ENCODE measurements at places on chromosomes 4 and X.

- no peak for DNase-seq
These were observed 48.6 kb downstream of the BMPR1B start for GRCh38 chr4:94806376-94806775.

DNA sequence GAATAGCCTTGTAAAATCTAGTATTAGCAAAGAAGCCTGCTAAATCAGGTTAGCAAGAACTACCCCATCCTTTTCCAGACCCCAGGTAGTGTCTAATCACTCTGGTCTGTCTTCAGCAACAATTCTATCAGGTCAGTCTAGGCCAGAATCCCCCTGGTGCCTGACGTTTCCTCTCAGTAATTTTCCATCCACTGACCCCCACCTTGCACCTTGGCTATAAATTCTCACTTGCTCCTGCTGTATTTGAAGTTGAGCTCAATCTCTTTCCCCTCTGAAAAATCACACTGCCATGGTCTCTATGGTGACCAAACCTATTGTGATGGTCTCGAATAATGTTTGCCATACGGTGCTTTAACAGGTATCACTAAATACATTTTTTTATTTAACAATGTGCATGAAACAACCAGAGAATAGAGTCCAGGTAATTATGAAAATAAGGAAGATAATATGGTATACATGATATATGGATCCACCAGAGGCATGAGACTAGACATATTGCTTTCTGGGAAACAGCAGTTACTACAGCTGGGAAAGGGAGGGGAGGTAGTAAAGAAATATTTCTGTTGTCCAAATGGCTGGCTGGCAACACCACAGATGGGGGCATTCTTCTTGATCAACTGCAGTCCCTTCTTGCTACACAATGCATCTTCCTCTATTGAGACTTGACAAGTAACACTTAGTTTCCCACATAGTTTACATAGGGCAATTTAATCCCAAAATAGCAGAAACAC is 33.8 kb downstream of the CXCL1 start:
- no peak for DNase-seq

GRCh38 chr4:88533088-88533790 is 9.7 kb upstream of the PYURF start:
- peak; percentile 34 for DNase-seq

DNA sequence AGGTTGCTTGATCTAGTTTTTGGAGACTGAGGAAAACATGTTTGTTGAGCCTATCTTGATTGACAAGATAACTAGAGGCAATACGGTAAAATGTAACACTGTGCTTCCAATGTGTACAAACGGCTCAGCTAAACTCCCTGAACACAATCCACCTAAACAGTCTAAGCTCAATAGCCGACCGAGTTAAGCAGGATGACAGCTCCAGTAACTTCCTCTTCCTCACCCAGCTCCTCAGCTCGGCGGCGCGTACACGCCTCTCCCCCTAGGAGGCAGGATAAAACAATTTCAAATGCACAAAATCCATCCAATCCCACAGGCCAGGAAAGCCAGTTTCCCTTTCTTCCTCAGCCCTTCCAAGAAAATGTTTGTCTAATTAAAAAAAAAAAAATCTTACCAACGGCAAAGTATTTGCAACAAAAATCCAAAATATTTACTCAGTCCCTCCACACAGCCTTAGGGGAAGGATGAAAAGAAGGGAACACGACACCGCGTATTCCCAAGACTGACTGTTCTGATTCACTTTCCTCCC is 1.0 kb downstream of the CNOT6L start:
- DNase-seq = peak; percentile 79

DNA sequence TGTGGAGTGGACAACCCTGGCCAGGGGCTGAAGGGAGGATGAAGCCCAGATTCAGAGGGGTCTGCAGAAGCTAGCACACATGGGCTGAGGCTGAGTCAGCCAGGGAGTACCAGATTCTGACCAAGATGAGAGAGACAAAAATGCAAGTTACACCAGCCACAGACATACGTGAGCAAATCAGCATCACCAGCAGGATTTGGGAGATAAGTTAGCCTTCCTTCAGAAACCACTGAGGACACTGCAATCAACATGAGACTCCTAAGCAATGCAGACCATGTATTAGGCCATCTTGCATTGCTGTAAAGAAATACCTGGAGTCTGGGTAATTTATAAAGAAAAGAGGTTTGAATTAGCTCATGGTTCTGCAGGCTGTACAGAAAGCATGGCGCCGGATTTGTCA is 57.0 kb upstream of the PAGE5 start:
- no peak for DNase-seq

DNA sequence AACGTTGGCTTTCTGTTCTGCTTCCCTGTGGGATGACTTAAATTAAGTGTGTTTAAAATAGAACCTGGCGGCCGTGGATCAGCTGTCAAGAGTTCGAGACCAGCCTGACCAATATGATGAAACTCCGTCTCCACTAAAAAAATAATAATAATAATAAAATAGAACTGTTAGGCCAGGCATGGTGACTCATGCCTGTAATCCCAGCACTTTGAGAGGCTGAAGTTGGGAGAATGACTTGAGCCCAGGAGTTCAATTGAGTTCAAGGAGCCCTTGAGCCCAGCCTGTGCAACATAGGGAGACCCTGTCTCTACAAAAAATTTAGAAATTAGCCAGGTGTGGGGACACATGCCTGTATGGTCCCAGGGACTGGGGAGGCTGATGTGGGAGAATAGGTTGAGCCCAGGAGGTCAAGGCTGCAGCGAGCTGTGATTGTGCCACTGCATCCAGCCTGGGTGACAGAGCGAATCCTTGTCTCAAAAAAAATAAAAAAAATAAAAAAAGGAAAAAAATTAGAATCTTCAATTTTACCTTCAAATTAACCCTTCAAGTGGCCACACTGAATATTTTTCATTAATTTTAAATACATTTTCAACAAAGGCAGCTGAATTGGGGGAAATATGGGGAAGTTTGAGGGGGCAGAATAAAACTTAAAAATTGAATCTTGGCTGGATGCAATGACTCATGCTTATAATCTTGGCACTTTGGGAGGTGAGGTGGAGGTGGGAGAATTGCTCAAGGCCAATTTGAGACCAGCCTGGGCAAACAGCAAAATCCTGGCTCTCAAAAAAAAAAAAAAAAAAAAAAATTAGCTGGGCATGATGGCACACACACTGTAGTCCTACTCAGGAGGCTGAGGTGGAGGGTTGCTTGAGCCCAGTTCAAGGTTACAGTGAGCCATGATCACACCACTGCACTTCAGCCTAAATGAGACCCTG is 31.8 kb upstream of the HSD17B13 start:
- DNase-seq = no peak

DNA sequence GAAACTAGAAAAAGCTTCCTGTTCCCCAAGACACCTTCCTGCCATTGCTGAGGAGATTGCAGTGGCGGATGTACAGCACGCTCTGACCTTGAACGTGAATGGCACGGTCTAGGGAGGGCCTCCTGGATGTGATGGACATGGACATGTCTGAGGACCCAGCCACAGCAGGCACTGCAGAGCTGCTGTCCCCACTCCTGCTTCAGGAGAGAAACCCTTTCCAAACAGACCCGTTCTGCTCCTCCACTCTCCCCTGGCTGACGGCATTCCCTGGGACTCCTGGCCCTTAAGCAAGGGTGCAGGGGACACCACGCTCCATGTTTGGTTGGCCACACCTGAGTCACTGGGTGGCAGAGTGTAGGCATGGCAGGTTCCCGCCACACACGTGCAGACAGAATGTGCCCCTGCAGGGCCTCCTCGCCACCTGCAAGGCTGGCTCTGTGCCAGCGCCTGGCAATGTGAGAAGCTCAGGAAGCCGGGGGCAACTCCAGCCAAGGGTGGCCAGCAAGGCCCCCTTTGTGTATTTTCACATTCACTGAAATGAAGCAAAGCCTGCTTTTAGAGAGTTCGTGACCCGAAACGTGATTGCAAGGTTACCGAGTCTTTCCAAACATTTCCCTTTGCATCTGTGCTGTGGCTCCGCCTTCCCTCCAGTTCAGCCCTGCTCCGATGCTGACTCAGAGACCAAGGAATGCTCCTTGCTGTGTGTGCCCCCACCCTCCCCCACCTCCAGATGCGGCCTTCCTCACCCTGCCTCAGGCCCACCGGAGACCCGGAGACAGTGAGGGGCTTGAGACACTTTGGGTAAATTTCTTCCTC is 46.1 kb downstream of the HTRA3 start:
- peak; percentile 60 for DNase-seq

- DNase-seq = no peak
These were observed 1527.8 kb downstream of the STIM2 start for GRCh38 chr4:28388471-28388870.

GRCh38 chr4:1465173-1466033 is 59.2 kb upstream of the NKX1-1 start:
- DNase-seq = no peak

- no peak for DNase-seq
These were observed 392.5 kb downstream of the ZNF674 start for GRCh38 chrX:46152756-46153155.

DNA sequence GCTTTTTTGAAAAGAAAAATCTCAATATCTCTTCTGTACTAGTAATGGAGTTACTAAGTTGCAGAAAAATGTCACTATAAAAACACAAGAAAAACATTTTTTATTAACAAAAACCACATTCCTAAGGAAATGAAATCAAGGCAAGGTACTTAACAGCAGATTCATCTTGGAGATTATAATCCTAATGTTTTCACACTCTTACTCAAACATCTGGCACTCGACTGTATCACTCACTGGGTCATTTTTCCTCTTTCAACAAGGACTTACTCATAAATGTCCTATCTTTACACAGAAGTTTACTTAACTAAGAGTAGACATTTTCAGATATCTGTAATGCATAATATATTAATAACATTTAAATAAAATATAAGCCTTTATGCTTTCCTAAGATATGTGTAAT is 216.6 kb downstream of the NR3C2 start:
- no peak for DNase-seq

DNA sequence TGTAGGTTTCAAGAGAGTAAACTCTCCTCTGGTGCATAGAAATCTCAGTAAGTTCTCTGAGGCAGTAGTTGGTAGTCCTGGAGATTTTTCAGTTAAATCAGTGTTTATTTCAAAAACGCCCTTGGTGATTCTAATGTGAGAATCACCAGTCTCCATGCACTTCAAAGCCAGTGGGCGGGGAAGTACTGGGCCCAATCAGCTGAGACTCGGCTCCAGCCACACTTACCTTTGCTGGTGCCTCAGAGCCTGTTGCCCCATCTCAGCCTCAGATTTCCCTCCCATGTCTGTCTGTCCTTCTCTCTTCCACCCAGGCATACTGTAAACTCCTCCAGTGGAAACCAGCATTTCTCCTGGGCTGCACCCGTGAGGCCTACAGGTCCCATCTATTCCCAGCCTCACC is 7.4 kb upstream of the MGST2 start:
- no peak for DNase-seq

DNA sequence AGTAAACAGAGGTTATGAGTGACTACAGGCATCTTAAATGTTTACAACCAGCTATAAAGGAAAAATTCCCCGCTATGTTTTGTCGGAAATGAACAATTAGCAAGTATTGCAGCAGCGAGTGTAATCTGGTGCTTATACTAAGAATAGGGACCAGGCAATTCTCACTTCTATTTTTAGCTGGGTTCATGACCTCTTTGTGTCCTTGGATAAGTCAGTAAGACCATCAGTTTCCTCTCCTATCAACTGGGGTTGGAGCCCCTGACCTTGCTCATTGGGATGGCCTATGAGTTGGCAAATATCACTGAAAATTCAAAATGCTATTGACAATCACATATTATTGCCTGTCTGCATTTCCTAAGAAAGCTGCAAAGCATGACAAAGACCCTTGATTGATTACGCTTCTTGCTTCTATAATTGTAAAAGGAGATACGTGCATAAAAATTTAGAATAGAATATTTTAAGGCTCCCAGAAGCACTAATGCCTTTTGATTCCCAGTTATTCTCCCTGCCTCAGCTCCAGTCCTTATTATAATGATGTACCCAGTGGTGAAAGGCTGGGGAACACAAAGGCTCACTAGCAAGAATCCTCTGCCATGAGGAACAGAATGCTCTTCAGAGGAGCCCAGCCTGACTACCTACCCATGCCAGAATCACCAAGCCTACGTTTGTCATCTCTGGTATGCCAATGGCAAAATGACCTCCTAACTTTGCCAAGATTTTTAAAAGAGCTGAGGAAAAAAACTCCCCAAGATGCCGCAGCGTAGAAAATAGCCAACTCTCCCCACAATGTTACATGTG is 21.9 kb downstream of the GATB start:
- DNase-seq = no peak

DNA sequence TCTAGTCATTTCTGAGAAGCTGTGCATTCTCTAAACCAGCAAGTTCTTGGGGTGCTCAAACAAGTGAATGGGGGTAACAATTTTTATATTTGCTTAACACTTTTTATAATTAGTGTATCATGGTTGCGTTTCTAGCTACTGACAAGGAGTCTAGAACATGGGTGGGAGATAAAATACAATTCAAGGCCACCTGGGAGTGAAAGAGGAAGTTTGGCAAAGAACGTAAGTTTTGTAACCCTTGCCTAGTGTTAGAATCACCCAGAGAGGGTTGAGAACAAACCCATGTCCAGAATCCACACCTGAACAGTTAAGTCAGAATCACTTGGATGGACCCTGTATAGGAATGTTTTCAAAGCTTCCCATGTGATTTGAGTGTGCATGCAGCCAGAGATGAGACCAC is 92.7 kb downstream of the AFF2 start:
- DNase-seq = no peak

DNA sequence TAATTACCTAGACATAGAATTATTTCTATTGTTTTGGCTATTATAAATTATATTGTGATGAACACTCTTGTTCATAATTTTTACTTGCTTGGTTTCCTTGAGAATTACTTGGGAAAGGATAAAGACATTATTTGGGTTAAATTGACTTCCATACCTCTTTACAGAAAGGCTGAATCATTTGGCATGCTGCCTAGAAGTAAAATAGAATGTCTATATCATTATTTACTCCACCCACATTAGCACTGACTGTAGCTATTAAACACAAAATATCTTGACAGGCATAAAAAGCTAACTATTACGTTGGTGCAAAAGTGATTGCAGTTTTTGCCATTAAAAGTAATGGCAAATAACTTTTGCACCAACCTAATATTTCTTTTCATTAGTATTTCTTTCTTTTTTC is 29.7 kb upstream of the ADH6 start:
- no peak for DNase-seq

DNA sequence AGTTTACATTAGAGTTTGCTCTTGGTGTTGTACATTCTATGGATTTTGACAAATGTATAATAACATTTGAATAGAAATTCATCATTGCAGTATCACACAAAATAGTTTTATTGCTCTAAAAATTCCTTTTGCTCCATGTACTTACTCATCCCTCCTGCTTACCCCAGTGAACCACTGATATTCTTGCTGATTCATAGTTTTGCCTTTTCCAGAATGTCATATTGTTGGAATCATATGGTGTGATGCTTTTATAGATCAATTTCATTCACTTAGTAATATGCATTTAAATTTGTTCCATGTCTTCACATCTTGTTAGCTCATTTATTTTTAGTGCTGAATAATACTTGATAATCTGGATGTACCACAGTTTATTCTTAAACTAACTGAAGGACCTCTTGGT is 1593.2 kb downstream of the C4orf33 start:
- DNase-seq = no peak

- DNase-seq = no peak
These were observed 31.5 kb downstream of the BLOC1S4 start for GRCh38 chr4:6747294-6748051.

- DNase-seq = no peak
These were observed 332.1 kb downstream of the PABPC4L start for GRCh38 chr4:133869486-133869885.

GRCh38 chr4:116070283-116070682 is 956.9 kb upstream of the NDST4 start:
- DNase-seq = no peak

- no peak for DNase-seq
These were observed 102.7 kb downstream of the KLHL8 start for GRCh38 chr4:87117732-87118075.

GRCh38 chrX:138006180-138006579 is 440.3 kb downstream of the ZIC3 start:
- DNase-seq = no peak

Measured in SW 1271 (cell line).